ENCODE measurements at places on chromosomes 13 and 19.

DNA sequence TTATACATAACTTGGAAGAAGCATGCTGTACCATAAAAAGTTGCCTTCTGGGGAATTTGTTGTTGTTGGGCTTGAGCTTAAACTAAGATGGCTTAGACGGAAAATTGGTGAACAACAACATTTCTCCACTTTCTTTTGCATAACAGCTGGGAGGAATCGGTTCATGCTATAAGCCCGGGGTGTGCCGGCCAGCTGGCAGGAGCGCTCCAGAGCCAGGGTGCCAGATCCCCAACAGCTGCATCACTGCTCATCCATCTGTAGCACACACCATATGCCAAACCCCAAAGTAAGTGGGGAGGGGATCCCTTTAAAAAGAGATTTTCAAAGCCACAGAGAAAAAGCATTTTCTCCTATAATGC lies 419.5 kb upstream of the ARGLU1 start:
- DNase-seq, result no peak

DNA sequence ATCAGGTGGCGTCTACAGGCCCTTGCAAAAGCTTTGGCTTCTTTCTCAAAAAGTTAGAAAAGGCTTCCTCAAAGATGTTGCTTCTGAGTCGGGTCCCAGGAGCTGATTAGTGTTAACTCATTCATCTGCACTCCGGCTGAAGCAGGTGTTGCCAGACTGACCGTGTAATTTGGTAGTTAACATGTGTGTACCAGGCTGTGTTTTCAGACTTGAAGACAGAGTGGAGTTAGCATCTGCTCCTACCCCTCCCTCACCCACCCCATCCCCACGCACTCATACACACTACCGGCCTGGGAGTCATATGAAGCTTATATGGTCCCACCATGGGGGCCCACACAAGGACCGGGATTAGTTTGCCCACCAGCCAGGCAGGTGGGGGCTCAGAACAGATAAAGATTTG lies 111.5 kb downstream of the DNAJC15 start:
- DNase-seq, result no peak

GRCh38 chr13:113638806-113639205 lies 19.2 kb downstream of the ATP4B start:
- no peak for DNase-seq

DNA sequence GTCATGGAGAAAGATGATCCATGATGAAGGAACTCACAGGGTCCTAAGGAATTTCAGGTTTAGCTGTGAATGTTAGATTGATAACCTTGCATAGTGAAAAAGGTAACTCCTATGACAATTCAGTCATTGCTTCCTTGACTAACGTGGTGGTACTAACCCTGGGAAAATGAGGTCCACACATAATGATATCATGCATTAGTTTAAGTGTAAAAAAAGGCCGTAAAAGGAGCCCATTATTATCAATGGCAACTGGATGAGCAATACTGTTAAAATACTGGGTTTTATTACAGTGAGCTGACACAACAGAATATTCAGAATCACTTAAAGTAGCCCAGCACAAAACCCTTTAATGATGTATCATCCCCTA lies 515.4 kb downstream of the DCT start:
- no peak for DNase-seq

DNA sequence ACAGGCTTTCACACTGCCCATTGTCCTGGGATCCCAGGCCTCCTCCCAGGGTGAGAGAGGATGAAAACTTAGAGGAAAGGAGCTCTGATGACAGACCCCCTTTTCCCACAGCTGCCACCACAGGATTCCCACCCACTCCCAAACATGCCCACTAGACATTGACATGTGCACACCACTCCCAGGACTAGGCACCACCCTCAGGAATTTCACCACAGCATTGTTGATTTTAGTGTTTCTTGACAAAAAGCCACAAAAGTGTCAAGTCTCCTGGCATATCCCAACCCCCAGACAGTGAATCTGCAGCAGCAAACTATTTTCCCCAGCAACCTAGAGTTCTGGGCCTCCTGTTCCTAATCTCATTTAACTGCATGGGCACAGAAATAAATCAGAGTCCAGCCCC lies 10.1 kb downstream of the ZNF714 start:
- no peak for DNase-seq

GRCh38 chr19:11164296-11164695 lies 8.7 kb upstream of the SPC24 start:
- DNase-seq, result no peak

GRCh38 chr19:4620675-4621074 lies 18.6 kb upstream of the TNFAIP8L1 start:
- no peak for DNase-seq

DNA sequence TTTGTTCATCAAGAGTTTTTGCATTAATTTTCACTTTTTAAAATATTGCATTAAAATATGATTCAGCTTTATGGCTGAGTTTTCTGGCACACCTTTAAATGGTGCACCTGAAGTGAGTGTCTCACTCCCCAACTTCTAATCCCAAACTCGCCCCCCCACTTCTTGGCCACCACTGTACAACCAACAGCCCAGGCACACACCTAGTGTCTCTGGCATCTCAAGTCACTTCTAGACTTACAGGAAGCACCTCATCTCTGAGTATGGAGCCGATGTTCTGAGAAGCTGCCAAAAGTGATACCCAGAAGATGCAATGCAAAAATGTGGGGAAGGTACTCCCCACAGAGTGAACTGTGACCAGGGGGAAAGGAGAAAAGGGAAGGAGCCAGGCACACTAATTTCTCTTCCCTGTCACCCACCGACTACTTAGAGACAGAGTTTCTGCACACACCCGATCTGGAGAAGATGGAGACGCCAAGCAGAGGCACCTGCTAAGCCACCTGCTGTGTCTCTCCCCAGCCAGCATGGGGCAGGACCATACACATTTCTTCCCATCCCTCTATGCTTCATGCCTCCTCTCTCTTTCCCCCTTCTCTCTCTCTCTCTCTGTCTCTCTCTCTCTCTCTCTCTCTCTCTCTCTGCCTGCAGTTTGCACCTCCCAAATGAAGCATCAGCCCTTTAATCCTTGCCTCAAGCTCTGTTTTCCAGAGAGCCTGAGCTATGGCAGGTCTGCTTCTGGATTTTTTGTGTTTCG lies 155.3 kb upstream of the ZNF507 start:
- DNase-seq, result no peak

- DNase-seq, result no peak
These were observed 261.6 kb downstream of the SLITRK1 start for GRCh38 chr13:83620530-83621220.

- no peak for DNase-seq
These were observed 36.2 kb upstream of the TRPC4 start for GRCh38 chr13:37905736-37906135.

- peak; percentile 28 for DNase-seq
These were observed 13.8 kb upstream of the NPAS1 start for GRCh38 chr19:47005873-47006272.

DNA sequence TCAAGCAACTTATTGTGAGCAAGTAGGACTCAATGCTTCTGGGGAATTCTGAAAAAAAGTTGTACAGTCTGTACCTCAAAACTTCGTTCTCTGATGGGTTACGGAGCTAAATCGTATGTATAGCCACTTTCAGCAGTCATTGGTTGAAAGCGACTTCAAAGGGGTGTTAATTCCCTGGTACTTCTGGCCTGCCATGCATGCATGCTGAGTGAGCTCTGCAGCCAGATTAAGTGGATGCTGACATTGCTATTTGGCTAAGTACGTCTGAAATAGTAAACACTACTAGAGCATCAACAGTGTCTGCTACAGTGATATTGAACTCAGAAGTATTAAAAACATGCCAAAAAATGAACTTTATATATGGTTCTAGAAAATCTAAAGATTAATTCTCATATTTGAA lies 1183.1 kb upstream of the PCDH20 start:
- no peak for DNase-seq

DNA sequence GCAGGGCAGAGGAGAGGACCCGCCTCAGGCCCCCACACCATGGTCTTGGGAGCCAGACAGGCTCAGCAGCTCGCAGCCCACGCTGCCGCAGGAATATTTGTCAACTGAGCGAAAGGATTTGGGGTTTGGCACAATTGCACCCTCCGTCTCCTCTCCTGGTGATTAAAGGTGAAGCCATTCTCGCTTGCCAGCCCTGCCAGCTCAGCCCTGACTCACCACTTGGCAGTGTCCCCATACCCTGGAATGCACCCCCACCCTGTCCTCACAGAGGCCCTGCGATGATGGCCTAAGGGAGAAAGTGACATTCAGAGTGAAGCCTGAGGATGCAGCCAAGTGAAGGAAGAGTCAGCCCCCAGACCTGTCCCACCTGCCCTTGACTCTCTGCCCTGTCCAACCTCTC lies 18.8 kb downstream of the CYTH2 start:
- no peak for DNase-seq

GRCh38 chr13:49669735-49670309 lies 21.5 kb downstream of the EBPL start:
- DNase-seq, result peak; percentile 30

- no peak for DNase-seq
These were observed 9.8 kb upstream of the SIGLEC10 start for GRCh38 chr19:51427201-51427600.

DNA sequence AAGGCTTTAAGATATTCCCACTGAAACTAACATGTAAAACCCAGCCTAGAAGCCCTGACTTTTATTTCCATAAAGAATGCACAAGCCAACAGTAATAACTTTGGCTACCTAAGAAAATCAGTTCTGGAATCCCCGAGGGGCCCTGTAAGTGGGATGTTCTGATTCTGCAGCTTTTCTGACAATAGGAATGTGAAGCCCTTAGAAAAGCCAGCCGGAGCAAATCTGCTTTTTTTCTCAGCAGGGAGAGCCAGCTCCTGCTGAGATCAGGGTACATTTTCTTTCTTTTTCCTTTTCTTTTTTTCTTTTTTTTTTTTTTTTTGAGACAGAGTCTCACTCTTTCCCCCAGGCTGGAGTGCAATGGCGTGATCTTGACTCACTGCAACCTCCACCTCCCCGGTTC lies 8.0 kb upstream of the GARRE1 start:
- DNase-seq, result no peak

DNA sequence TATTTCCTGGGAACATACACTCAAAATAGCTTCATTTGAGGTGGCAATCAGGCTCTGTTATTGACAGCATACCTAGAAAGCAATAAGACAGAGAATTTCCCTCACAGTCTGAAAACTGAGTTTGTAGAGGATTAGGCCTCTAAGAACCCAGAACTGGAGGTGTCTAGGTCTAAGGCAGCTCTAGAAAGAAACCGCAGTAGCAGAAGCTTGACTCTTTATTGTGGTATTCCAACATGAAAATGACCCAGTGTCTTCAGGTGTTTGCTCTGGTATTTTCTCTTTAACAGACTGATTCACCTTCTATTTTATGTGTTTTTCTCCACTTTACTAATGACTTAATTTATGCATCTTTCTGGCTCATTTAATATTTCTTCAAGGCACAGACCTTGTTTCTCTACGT lies 8.5 kb downstream of the COG6 start:
- no peak for DNase-seq

- DNase-seq, result no peak
These were observed 1375.4 kb downstream of the SLITRK1 start for GRCh38 chr13:82506805-82507414.

DNA sequence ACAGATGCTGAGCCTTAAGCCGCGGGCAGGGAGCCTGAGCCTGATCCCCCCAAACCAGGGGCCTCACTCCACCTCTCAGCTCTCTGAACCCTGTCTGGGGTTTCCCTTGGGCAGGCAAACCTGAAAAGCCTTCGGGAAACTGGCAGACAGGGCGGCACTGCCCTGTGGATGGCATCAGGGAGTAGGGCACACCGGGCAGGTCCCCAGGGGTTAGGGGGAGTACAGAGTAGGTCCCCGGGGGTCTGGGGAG lies 9.7 kb downstream of the MKNK2 start:
- DNase-seq, result no peak

- no peak for DNase-seq
These were observed 717 bp upstream of the C13orf46 start for GRCh38 chr13:113974304-113975281.

GRCh38 chr19:49851456-49852259 lies 699 bp downstream of the PTOV1 start:
- no peak for DNase-seq

DNA sequence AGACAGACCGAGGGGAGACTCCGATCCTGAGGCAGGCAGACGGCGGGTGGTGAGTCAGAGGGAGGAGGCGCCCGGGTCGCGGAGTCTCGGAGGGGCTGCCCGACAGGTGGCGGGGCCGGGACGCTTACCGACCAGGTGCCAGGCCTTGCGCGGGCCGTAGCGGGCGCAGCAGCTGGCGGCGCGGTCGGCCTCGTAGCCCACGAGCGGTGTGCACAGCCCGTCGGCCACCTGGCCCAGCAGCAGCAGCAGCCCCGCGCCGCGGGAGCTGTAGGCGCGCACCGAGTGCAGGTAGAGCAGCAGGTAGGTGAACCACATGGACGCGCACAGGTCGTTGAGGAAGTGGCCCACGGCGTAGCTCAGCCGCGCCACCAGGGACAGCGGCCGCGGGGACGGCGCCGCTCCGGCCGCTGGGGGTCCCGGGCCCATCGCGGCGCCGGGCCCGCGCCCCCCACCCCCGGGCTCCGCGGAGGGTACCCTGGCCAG lies 367 bp downstream of the MFSD12 start:
- DNase-seq, result peak; percentile 57

DNA sequence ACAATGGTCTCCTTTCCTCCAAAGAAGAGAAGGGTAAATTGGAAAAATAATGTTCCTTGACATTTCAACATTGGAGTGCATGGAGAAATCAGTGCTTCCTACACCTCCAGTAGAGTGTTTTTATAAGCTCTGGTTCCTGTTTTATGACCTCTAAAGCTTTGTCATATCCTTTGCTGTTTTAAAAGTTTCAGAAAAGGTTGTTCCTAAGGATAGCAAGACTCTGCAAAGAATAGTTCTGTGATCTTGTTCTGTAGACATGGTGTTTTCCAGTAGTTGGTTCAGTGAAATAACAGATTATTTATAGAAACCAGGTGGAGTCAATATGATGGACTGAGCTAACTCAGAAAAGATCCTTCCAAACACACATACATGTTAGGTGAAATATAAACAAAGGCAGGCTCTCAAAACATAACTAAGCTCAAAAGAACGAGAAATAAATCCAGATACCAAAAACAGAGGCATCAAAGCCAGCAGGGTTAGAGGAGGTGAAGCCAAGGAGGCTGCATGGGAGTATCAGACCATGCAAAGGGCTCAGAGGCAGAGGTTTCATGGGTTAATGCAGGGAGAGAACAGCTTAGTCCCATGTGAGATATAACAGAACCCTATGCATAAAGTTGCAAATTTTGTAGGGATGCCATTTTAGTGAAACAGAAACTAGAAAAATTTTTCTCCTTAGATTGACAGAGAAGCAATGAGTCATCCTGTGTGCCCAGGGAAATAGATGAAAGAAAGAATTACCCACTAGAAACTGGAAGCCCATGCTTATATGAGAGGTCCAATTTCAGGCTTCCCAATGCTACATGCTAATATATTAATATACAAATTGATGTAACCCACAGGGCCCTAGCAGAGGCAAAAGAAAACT lies 44.3 kb downstream of the SHISA2 start:
- peak; percentile 3 for DNase-seq

- no peak for DNase-seq
These were observed 40.6 kb downstream of the FBN3 start for GRCh38 chr19:8108560-8109445.

- no peak for DNase-seq
These were observed 2.4 kb downstream of the KLF1 start for GRCh38 chr19:12884627-12884925.

GRCh38 chr13:79625517-79625916 lies 144.6 kb downstream of the NDFIP2 start:
- DNase-seq, result no peak

Measured in activated CD4-positive, alpha-beta T cell treated with anti-CD3 and anti-CD28 coated beads, Interleukin-2, Interleukin-6, amounts not matched to agents 100 ng/mL and 50 ng/mL, durations not matched to agents 16 hours and 8 hours (primary cell).